ENCODE measurements at places on chromosomes 4 and X. TPM values are rescaled to one million over a fixed set of nuclear protein-coding genes. Genes with fewer than 3 reads are reported as not detected.

VGLL1 gene
- not detected for total RNA-seq

CABS1 gene
- not detected for total RNA-seq

IL1RAPL1 gene
- not detected for total RNA-seq

PPID gene
- total RNA-seq = 39.8 TPM

TACR3 gene
- total RNA-seq = not detected

RFC1 gene
- total RNA-seq = 79.6 TPM

CT45A3 gene
- total RNA-seq = not detected

DNA sequence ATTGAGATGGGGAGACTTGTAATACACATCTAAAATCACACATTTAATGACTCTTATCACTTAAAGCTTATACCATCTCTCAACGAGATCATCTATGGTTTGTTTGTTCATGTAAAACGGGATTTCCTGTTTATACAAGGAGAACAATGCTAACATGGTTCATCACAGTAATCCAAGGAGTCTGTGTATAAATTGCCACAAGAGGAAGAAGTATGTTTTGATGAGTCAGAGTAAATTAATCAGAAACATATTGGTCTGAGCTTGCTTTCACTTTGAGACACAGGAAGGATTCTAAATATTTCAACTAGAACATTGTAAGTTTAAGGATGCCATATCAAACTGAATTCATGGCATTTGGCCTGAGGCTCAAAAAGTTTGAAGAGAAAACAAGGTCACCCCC is 594.1 kb downstream of the GLUD2 start:
- no peaks in the 10 kb centered on the region for H3K36me3 ChIP-seq
- DNase-seq = no peak
- no peak overlapping the region for H3K4me3 ChIP-seq
- no peak overlapping the region for H3K27ac ChIP-seq
- H3K27me3 ChIP-seq = no peaks in the 10 kb centered on the region
- H3K4me1 ChIP-seq = no peaks in the 10 kb centered on the region

DNA sequence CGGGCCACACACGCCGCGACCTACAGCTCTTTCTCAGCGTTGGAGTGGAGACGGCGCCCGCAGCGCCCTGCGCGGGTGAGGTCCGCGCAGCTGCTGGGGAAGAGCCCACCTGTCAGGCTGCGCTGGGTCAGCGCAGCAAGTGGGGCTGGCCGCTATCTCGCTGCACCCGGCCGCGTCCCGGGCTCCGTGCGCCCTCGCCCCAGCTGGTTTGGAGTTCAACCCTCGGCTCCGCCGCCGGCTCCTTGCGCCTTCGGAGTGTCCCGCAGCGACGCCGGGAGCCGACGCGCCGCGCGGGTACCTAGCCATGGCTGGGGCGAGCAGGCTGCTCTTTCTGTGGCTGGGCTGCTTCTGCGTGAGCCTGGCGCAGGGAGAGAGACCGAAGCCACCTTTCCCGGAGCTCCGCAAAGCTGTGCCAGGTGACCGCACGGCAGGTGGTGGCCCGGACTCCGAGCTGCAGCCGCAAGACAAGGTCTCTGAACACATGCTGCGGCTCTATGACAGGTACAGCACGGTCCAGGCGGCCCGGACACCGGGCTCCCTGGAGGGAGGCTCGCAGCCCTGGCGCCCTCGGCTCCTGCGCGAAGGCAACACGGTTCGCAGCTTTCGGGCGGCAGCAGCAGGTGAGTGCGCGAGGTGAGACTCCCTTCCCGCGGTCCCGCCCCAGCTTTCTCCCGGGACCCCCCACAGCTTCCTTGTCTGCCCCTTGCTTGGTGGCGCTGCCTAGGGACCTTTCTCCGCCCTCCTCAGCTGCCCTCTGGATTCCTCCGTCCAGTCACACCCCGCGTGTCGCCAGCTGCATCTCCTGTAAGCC is 678 bp downstream of the BMP3 start:
- H3K4me3 ChIP-seq = peak overlapping the region; percentile 63
- H3K27me3 ChIP-seq = peaks cover 60% of the 10 kb centered on the region
- no peak for DNase-seq
- H3K27ac ChIP-seq = no peak overlapping the region
- H3K4me1 ChIP-seq = peaks cover 12% of the 10 kb centered on the region
- peaks cover 3% of the 10 kb centered on the region for H3K36me3 ChIP-seq

- H3K4me3 ChIP-seq = no peak overlapping the region
- H3K27ac ChIP-seq = no peak overlapping the region
- no peaks in the 10 kb centered on the region for H3K27me3 ChIP-seq
- H3K36me3 ChIP-seq = no peaks in the 10 kb centered on the region
- DNase-seq = no peak
Observed at GRCh38 chr4:127656047-127656680, 23.4 kb downstream of the INTU start.

DNA sequence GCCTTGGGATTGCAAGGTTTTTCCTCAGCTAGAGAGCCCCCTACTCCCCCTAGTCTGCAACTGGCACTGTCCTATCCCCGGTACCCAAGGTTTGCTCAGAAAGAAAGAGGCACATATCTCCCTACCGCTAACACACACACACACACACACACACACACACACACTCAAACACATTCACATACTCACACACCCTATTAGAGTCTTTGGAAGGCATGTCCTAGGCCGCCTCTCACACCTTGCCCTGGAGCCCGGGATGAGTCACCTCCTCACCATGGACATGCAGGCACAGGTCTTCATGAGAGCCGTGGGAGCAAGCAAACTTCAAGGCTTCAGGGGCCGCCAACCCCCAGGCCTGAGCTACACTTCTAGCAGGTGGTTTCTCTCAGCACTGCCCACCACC is 49.2 kb downstream of the PJA1 start:
- H3K36me3 ChIP-seq = no peaks in the 10 kb centered on the region
- no peak for DNase-seq
- peaks cover 5% of the 10 kb centered on the region for H3K4me1 ChIP-seq
- no peak overlapping the region for H3K27ac ChIP-seq

DNA sequence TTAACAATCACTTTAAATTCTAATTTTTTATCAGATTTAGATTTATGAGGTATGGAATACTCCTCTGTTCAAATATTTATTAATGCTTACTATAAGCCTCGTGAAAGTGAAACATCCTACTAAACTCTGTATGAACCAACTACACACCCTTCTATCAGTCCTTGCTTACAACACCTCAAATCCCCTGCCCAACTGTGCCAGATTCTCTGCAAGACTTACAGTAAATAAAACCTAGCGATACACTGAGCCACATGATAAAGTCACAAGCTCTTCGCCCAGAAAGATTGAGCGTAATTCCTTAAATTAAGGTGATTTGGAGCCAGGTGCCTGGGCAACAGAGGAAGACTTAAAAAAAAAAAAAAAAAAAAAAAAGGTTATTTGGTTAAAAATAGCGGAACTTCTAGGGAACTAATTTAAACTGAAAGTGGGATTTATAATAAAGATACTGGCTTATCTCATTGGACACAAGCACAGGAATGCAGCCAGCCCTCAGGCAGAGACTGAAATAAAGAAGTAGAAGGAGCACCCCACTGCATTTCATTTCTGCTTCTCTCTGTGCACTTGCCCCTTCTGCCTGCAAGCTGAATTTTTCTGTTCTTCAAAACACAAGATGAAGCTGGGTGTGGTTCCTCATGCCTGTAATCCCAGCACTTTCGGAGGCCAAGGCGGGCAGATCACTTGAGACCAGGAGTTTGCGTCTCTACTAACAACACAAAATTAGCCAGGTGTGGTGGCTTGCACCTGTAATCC is 17.5 kb upstream of the C4orf36 start:
- H3K4me1 ChIP-seq = peaks cover 15% of the 10 kb centered on the region
- H3K27me3 ChIP-seq = no peaks in the 10 kb centered on the region
- no peak overlapping the region for H3K27ac ChIP-seq
- H3K4me3 ChIP-seq = no peak overlapping the region
- DNase-seq = no peak

DNA sequence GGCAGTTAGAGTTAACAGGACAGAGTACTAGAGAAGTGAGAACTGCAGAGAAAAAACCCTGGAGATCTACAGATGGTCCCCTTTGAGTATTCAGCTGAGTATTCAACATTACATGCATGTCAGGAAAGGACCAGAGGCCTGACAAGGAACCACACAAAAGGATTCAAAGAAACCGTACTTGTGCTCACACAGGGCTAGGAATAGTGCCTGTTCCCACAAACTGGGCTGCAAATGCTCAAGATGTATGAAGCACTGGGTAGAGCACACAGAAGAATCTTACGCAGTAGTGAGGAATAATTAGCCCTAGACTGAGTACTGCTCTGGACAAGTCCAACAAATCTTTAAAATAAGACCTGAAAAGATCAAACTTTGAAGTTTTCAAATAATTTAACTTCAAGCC is 17.6 kb downstream of the PTPN13 start:
- H3K36me3 ChIP-seq = no peaks in the 10 kb centered on the region
- no peak overlapping the region for H3K27ac ChIP-seq
- H3K27me3 ChIP-seq = peaks cover 2% of the 10 kb centered on the region
- H3K4me3 ChIP-seq = no peak overlapping the region
- H3K4me1 ChIP-seq = no peaks in the 10 kb centered on the region

DNA sequence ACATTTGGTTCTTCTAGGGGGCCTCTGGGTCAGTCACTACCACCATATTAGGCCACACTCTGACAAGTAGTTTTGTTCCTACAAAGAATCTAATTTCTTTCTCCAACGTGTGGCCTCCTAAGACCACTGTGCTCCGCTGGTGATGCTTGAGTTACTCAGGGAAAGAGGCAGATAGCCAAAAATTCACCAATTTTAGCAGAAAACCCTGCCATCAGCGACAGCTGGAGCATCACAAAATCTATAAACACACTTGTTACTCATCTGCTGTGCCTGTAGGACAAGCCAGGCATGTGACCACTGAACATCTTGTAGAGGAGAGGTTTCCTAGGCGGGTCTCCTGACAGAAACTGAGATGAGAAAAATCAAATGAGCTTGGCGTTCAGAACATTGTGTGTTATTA is 105.4 kb downstream of the SYNPO2 start:
- no peak for DNase-seq
- H3K4me3 ChIP-seq = no peak overlapping the region
- peaks cover 4% of the 10 kb centered on the region for H3K27me3 ChIP-seq
- no peak overlapping the region for H3K27ac ChIP-seq
- no peaks in the 10 kb centered on the region for H3K36me3 ChIP-seq
- H3K4me1 ChIP-seq = no peaks in the 10 kb centered on the region

- no peak for DNase-seq
- H3K4me3 ChIP-seq = no peak overlapping the region
- no peaks in the 10 kb centered on the region for H3K27me3 ChIP-seq
- no peaks in the 10 kb centered on the region for H3K4me1 ChIP-seq
Observed at GRCh38 chr4:160562661-160563060, 1459.8 kb downstream of the RAPGEF2 start.

DNA sequence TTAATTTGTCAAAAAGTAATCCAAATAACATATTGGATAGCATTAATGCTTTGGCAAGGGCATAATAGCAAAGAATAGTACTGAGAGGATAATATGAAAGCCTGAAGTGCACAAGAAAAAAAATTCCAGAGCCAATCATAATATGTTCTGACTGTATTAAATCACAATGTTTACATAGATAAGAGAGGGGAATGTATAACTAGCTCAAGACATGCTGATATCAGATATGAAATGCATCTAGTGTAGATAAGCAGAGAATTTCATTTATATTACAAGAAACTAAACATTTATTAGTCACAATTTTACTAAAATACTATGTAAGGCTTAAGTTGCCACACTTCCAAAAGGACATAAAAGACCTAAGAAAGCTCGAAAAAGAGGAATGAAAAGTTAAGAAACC is 193.3 kb downstream of the BANK1 start:
- DNase-seq = no peak
- no peaks in the 10 kb centered on the region for H3K4me1 ChIP-seq
- no peaks in the 10 kb centered on the region for H3K36me3 ChIP-seq
- no peak overlapping the region for H3K27ac ChIP-seq
- H3K27me3 ChIP-seq = peaks cover 6% of the 10 kb centered on the region
- H3K4me3 ChIP-seq = no peak overlapping the region

DNA sequence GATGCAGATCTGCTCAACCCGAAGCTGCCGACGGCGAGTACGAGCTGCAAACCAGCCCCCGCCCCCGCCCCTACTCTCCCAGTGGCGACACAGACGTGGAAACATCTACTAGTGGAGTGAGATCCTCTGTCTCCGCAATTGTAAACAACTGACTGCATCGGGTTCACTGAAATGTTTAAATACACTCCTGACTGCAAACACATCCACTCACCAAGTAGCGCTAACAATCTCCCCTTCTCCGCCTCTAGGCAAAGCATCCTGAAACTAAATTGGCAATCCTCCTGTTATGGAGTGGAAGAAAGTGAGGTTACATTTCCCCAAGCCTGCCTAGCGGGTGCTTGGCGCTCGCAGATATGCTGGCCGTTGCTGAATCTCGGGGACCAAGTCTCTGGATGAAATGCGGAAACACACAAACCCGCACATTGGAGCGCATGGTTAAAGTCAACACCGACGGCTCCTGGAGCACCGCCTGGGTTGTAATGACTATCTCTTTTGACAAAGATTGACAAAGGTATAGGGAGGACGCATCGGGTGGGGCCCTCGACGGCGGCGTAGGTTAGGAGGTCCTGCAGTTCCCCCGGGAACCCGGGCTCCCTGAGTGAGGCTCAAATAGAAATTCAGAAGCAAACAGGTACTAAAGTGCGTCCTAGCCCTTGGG is 117.0 kb upstream of the TEX13C start:
- peaks cover 35% of the 10 kb centered on the region for H3K27me3 ChIP-seq
- H3K4me1 ChIP-seq = peaks cover 18% of the 10 kb centered on the region
- H3K4me3 ChIP-seq = peak overlapping the region; percentile 46

- DNase-seq = no peak
- no peak overlapping the region for H3K4me3 ChIP-seq
- no peak overlapping the region for H3K27ac ChIP-seq
- peaks cover 5% of the 10 kb centered on the region for H3K4me1 ChIP-seq
Observed at GRCh38 chr4:76589872-76590797, 155.1 kb downstream of the SHROOM3 start.

DNA sequence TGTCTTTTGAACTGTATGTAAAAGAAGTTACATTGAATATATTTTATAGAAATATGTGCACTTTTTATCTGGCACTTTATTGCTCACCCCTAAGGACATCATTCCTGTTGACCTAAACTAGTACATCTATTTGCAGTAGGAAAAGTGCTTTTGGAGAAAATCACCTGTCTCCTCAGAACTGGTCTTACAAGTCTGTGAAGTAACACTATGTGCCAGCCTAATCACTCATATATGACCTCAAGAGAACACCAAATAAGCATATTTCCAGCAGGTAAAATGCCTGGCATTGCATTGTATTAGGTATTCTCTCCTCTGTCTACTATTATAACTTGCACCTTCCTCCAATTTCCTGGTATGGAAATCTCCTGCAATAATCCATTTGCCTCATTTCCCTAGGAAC is 4.0 kb upstream of the GASK1B start:
- H3K4me1 ChIP-seq = peaks cover 3% of the 10 kb centered on the region
- H3K27me3 ChIP-seq = peaks cover 18% of the 10 kb centered on the region
- H3K4me3 ChIP-seq = no peak overlapping the region
- no peak for DNase-seq
- no peaks in the 10 kb centered on the region for H3K36me3 ChIP-seq
- no peak overlapping the region for H3K27ac ChIP-seq

Data from activated CD8-positive, alpha-beta T cell treated with anti-CD3 and anti-CD28 coated beads, Interleukin-2, amount 10 ng/mL, durations not matched to agents 7 days and 5 days (primary cell).